CD4-positive, alpha-beta T cell treated with Interleukin-15 for 4 hours (primary cell): ENCODE measurements at places on chromosomes 2 and 18.

GRCh38 chr2:181318504-181319280, 138.5 kb upstream of the ITGA4 start:
- no peak for DNase-seq

GRCh38 chr2:70514612-70515055, 39.0 kb downstream of the TGFA start:
- no peak for DNase-seq

DNA sequence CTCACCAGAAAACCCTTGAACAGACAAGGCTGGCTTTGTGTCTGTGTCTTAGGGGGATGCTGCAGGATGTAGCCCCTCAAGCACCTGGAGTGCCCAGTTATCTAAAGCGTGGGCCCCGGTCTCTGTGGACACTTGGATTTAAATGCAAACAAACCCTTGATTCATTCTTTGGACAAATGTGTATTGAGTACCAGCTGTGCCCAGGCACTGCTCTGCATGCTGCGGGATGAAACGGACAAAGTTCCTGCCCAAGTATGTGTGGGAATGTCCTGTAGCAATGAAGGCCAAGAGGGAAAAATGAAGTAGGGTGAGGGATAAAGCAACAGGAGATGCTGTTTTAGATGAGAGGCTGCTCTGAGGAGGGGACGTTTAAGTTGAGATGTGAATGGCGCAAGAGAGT, 53.9 kb downstream of the BOLA3 start:
- DNase-seq: no peak

DNA sequence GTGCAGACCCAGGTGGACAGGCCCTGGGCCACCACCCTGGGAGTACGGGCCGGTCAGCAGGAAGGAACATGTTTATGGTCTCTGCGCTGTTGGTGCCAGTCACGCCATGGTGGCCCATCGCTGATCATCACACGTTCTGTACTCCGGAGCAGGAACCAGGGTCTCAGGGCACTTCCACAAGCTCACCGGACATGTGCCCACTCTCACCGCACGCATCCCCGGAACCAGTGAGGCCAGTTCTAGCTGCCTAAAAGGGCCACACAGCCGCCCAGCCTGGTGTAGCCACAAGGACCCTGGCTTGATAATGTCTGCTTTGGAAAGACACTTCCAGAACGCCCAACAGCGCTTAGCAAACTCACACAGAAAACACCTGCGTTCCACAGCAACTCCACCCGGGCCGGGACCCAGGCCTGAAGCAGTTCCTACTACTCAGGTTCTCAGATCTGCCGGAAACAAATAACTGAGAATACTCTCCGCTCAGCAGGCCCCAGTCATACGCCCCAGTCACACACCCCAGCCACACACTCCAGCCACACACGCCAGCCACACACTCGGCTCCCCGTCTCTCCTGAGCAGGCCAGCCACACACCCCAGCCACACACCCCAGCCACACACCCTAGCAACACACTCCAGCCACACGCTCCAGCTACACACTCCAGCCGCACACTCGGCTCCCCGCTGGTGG, 123.3 kb downstream of the HDAC4 start:
- DNase-seq: no peak

GRCh38 chr2:13009027-13009642, 292.4 kb downstream of the TRIB2 start:
- no peak for DNase-seq

DNA sequence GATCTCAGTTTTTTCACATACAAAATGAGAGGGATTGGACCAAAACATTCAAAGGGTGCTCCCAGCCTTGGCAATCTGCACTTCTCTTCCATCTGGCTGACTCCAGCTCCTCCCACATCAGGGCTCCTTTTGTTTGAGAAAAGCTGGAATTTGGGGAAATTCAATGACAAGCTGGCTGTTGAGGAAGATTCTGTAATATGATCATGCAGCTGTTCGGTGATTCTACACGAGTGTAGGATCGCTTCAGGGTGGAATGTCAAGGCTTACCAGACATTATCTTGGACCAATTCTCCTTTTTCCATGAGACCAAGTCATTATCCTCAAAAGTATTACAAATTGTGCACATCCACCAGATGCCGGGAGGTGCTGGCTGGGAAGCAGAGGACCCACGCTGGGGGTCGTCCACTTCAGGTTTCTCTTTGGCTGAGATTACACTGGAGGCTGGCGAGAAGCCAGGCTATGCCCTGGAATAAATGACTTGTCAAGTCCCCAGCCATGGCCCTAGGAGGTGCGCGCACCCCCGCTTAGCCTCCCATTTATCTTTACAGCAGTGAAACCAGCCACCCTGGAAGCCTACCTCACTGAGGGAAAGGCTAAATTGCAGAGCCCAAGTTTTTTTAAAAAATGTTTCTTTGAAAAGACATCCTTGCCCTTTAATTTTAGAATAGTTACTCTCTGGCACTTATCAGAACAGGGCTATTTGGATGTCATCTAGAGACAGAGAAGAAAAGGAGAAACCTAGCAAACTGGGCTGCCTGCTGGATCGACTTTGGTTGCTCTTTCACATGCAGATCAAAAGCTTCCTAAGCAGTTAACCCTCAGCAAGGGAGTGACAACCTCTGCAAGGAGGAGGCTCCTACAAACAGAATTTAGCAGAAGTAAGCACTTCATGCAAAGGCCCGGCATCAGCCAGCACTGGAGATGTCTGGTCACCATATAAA, 42.5 kb upstream of the LCLAT1 start:
- no peak for DNase-seq

- no peak for DNase-seq
These were observed 348.0 kb downstream of the DLGAP1 start for GRCh38 chr18:4107049-4107467.

DNA sequence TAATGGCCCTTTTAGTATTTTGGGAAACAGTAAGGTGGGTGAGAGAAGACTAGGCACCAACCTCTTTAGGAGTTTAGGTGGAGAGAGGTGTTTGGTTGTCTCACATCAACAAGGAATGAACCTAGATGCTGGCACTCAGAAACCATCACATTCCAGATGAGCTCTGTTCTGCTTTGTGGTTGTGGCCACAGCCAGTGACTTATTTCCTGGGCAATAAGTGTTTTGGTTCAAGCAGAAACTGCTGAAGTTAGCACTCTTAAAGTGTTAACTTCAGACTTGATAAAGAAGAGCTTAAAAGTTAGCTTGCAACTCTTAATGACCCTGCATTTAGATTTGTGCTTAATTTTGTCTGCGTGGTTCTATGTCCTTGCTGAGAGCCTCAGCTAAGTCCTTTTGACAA, 929.2 kb downstream of the SLC4A3 start:
- DNase-seq: no peak

GRCh38 chr18:11663439-11664029, 25.5 kb upstream of the GNAL start:
- DNase-seq: no peak

GRCh38 chr2:151906633-151906998, 78.4 kb upstream of the ARL5A start:
- DNase-seq: no peak

DNA sequence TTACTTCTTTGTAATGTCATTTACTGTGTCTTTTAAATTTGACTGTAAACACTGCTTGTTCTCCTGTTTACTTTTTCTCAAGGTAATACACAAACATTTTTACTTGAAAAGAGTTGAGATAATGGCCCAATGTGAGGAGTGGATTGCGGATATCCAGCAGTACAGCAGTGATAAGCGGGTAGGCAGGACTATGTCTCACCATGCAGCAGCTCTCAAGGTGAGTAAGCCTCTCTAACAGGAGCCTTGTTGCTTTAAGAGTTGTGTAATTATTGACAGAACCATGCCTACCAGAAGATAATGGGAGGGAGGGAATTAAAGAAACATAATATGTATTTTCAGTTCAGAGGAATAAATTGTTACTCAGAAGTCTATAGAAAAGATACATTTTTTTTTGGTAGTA, 16.5 kb upstream of the TTC27 start:
- no peak for DNase-seq

- DNase-seq: no peak
These were observed 62.8 kb downstream of the SFXN5 start for GRCh38 chr2:73008766-73009135.

- no peak for DNase-seq
These were observed 693 bp downstream of the UBE2F start for GRCh38 chr2:237967463-237967951.

DNA sequence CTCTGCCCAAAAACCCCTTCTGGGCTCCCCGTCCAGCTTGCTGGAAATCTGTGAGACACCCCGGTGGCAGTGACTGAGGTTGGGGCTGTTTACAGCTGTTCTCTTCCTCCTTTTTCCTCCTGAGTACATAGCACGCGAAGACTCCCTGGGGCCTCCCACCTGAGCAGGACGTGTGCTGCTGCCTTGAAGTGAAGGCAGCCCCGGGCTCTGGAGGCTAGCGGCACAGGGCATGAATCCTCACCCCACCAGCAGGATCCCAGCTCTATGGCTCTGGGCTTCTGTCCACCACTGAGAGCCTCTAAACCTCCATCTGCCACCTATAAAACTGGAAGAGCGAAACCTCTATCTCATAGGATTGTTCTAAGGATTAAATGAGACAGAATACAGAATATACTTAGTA, 182.5 kb downstream of the TMEM163 start:
- no peak for DNase-seq

DNA sequence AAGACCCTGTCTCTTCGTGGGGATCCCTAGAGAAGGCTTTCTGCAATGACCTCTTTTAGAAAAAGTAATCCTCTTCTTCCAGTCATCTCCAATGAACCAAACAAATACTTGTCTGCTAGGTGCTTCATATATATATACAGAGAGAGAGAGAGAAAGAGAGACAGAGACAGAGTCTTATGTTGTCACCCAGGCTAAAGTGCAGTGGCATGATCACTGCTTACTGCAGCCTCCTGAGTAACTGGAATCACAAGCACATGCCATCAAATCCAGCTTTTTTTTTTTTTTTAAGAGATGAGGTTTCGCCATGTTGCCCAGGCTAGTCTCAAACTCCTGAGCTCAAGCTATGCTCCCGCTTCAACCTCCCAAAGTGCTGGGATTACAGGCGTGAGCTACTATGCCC, 18.6 kb upstream of the PKDCC start:
- no peak for DNase-seq

GRCh38 chr18:76756531-76757253, 65.7 kb upstream of the ZNF236 start:
- no peak for DNase-seq

- DNase-seq: no peak
These were observed 25.9 kb downstream of the MYO7B start for GRCh38 chr2:127561371-127561770.

GRCh38 chr2:95292623-95293260, 4.4 kb upstream of the KCNIP3 start:
- DNase-seq: no peak

DNA sequence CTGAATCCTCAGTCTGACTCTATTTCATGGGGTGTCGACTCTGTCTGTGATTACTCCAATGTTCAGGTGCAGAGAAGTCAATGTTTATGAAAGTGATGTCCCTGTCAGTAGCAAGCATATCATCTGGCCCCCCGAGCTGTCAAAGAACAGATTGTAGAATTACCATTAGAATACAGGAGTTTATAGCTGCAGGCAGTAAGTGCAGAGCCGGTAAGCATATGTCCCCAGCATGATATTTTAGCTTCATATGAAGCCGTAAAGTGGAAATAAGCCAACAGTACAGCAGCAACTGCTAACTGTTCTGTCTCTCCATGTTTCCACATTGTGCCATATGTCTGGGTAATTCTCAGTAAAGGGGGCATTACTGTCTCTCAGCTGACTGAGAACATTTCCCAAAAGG, 541.8 kb downstream of the SOX11 start:
- DNase-seq: no peak

DNA sequence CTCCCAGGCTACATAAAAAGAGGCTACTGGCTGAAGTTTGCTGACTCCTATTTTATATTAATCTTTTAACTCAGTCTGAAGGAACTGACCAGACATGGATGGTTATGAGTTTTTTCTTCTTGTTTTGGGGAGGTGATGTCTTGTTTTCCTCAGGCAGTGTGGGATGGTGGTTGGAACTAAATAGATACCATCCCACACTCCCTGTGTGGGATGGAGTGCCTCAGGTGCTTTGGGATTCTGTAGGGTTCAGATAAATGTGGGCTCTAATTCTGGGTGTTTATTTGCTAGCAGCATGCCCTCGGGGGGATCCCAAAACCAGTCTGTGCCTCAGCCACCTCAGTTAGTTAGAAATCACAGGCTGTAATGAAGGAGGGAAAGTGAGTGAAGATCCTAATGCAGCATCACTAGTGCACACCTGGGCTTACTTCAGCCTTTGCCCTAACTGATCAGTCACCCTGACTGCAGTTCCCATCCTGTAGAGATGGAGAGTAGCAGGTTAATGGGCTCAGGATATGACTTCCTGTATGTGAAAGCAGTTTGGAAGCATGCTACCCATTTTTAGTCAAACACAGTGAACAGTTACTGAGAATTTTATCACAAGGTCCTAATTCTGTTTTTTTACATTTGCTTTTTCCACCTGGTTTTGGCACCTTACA, 132.2 kb downstream of the SPTBN1 start:
- DNase-seq: no peak

DNA sequence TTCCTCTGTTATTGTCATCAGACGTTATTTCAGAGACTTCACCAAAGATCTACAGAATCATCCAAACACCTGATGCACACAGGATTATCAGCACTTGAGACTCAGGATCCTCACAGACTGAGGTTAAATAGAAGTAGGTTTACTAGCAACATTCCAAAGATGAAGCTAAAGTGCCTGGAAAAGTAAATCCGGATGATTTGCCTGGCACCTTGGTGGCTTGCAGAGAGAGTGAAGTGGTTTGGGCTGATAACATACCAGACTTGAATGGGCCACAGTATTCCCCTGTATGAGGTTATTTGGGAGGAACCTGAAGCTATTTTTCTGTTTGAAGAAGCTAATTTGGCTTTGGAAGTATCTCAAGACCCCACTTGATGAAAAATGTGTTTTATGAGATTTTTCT, 51.0 kb downstream of the OXER1 start:
- no peak for DNase-seq

DNA sequence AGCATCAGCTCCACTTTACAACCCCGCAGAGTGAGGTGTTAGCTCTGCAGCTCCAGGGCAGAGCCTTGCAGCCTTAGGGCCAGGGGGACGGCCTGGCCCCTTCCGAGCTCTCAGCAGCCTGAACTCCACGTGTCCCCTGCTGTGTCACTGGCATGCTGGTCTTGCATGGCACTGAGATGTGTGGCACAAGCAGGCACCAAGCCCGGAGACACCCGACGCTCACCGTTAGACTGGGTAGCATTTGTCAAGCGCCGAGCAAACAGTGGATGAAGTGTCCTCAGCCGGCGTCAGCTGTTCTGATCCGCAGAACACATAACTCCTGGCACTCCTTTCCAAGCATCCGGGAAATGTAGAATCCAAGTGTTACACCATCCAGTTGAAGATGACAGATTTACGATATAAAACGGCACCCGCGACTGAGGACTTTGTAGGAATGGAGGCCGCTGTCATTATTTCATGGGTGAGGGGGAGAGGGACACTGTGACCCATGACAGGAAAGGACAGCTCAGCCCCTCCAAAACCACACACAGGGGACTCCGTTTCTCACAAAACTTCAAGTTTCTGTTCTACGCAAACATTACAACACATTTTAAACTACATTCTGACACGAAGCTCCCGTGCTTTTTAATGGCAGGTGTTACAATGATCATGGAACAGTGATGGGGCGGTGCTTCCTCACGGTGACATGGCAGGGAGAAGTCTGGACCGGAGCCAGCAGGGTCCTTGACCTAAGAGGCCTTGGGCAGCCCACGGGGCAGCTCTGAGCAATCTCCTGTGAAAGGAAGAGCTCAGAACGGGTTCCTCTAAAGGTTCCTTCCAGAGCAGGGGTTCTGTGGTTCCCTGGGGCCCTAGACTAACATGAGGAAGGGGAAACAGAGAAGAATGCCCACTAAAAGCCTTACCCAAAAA, 89.4 kb downstream of the HDAC4 start:
- no peak for DNase-seq
